ENCODE measurements at places on chromosomes 2 and 18.
A peak's percentile ranks its signal among the peaks of the same experiment; 100 is the strongest.

DNA sequence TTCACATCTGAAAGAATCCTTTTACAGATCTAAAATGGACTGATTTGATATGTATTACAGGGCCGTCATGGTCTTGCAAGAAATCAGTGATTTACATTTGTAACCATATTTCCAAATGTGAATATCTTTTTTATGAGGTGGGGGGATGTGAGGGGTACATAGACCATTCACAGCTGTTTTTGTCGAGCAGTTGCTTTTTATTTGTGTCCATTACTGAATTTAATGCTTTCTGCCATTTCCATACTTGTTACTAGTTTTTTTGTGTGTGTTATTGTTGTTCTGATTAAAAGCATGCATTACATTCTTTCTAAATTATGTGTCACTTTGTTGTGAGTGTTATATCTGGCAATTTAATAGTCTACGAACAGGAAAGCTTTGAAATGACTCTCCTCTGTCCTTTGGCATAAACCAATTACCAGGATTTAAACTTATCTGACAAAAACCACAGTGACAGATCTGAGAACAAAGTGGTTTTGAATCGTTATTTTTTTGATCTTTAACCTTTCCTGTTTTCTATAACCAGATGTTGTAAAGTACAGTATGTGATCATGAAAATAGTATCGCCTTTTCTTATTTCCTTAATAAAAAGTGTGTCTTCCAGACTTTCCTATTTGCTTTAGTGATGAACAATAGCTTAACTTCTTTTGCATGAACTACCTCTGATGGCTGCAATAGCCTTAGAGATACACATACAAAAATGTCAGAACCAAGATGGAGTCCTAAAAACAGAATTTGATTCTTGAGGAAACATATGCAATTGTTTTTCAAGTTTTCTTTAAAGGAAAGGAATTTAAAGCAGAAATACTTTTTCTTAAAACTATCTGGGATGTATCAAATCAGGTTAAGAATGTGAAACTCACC is 354.2 kb upstream of the ACVR2A start:
- DNase-seq = no peak

GRCh38 chr2:41711736-41712135 is 336.1 kb upstream of the PKDCC start:
- no peak for DNase-seq

GRCh38 chr2:226526716-226527115 is 272.9 kb downstream of the IRS1 start:
- DNase-seq = no peak

DNA sequence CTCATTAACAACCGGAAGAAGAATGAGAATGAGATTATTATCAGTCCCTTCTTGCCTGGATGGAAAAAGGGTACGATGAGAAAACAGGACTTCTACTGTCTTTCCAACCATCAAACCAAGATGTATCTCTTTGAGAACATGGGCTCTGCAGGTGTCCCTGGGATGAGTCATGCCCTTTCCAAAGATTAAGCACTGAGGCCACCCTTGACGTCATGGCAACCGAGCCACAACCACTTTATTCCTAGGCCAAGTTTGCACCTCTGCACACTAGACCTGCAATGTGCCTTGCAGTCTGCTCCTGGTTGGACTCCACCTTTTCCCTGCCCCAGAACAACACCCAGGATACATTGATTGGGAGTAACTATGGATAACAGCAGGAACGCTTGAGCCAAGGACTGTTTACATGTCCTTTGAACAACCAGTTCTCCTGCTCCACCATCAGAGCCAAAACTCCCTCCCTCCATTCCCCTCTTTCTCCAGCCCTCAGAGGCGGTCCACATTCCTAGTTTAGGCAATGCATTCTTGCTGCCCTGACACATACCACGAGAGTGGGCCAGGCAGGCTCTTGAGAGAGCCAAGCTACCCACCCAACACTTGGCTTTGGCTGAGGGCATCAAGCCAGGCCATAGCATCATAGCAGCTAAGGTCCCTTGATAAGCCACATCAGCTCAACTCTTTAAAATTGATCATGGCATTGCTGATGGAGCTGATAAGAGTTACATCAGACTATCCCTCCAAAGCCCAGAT is 310.7 kb downstream of the TNS1 start:
- peak; percentile 77 for DNase-seq

GRCh38 chr2:69977186-69977585 is 15.8 kb upstream of the ASPRV1 start:
- DNase-seq = no peak

GRCh38 chr2:106338043-106338442 is 130.2 kb downstream of the RGPD3 start:
- no peak for DNase-seq

DNA sequence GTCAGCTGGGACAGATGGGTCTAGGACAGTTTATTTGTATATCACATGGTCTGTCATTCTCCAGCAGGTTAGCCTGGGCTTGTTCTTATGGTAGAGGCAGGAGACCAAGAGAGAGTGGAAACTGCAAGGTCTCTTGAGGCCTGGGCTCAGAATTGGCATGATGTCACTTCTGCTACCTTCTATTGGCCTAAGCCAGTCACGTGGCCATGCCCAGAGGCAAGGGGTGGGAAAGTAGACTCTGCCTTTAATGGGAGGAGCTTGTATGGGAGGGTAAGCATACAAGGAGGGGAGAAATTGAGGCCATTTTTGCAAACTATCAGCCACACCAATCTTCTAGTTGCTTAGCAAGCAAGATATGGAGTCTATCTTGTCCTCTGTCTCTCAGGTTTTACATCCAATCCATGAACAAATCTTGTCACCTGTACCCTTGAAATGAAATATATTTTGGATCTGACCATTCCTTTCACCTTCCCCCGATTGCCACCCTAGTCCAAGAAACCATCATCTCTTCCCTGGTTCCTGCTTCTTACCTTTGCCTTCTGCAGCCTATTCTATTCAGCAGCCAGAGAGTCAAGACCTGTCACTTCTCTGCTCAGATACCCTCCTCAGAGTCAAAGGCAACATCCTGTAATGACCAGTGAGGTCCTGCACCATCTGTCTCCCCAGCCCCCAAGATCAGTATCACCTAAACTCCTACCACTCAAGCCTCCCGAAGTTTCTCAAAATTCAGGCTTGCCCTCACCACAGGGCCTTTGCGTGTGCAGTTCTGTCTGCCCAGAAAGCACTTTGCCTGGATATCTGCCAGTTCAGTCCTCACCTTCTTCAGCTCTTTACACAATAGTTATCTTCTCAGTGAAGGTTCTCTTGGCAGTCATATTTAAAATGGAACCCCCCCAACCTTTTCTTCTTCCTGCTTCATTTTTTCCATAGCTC is 240.0 kb downstream of the LOXHD1 start:
- DNase-seq = no peak

Data from AG09319 (cell line).